Bone marrow (tissue), 2 donors: ENCODE measurements at places on chromosomes 2 and 18.

DNA sequence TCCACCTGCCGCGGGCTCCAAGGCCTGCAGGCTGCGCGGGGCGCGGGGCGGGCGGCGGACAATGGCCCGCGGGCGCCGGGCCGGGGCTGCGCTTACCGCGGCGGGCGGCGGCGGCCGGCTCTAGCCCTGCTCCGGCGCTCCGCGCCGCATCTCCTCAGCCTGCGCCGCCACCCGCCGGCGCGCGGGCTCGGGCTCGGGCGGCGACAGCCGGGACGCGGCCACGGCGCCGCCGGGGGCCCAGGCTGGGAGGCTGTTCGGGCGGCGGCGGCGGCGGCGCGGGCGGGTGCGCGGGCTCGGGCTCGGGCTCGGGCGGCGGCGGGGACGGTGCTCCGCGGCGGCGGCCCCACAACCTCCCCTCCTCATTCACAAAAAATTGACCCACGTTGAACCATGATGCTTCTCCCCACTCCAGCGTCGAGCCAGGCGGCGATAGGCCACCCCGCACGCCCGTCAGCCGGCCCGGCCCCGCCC is at the start of gene HDAC4:
TSS of gene HDAC4 (minus strand) at position 425 of the 471 bp plus-strand sequence. CDS start 48,321 bp downstream, outside the sequence.
- no peak for DNase-seq

GRCh38 chr2:16055848-16056580 is 115.7 kb downstream of the MYCN start:
- peak; percentile 30 for DNase-seq

DNA sequence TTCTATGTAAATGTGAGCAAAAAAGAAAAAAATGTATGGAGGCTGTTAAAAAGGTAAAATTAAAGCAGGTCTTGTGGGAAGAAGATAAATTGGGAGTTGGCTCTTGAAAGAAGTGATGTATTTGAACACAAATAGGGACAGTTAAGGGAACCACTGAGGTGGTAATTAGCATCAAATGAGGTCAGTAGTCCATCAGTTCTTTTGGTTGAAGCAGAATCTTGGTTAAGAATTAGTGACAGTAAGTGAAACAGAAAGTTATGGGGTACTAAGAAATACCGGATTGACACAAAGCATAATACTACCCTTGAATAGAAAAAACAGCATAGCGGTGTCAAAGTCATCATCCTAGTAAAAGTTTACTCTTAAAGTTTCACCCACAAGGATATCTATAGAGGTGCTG is 352.6 kb upstream of the VRK2 start:
- no peak for DNase-seq

GRCh38 chr2:18402-19271 is 27.7 kb downstream of the FAM110C start:
- DNase-seq, result no peak

DNA sequence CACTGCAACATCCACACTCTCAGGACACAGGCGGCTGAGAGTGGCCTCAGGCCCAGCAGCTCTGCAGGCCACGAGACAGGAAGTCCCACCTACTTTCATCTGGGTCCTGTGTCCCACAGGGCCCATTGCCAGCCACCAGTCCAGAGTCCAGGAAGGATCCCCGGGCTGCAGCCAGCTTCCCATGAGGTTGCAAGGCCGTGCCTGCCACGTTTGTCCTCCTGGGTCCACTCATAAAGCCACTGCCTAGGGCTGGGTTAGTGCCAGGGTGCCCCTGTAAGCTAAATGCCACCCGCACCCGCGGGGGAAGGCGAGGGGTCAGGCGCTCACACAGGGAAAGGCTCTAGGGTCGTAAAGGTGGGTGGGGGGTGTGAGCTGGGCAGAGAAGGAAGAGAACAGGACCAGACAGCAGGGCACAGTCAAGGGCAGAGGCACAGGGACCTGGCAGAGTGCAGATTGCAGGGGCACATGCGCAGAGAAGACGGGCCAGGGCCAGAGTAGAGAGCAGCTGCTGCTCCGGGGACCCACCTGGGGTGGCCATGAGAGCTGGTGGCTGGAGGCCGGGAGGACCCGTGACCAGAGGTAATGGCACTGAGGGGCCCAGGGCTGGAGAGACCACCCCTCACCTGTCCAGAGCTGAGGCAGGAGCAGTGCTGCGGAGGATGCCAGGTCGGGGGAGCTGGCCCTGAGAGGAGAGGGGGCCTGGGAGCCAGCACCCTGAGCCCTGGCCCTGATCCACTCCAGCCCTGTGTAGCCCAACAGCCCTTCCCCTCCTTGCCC is 8.0 kb downstream of the AGXT start:
- no peak for DNase-seq

DNA sequence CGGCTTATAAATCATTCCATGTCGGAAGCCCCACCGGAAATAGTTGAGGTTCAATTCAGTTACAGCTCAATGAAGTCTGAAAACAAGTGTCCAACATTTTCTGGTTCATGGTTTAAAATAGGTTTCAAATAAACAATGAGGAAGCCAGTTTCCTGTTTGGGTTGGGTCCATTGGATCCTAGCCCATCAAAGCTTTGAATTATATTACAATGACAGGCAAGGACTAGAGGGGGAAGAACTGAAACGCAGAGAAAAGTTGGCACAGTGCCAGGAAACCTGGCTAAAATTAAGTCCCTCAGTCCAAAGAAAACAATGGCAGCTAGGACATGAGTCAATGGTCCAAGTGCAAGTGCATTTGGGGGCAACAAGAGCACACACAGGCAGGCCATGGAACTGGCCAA is 32.0 kb downstream of the SLC14A1 start:
- no peak for DNase-seq

DNA sequence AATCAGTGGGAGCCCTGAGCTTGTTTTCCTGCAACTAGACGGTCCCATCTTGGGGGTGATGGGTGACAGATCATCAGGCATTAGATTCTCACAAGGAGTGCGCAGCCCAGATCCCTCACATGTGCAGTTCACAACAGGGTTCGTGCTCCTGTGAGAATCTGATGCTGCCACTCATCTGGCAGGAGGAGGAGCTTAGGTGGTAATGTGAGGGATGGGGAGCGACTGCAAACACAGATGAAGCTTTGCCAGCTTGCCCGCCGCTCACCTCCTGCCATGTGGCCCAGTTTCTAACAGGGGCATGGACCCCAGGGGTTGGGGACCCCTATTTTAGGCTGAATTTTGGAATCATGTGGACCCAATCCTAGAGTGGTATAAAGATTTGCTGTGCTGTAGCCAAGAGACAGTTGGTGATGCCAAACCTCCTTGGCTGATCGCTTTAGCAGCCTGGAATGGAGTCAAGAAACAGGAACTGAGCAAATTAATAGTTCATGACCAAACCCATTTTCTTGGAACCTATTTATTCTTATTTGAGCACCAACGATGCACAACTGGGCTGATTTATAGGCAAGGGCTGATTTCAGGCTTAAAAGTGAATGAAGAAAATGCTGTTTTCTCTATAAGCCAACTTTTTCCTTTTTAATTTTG is 25.7 kb downstream of the LPIN1 start:
- no peak for DNase-seq

DNA sequence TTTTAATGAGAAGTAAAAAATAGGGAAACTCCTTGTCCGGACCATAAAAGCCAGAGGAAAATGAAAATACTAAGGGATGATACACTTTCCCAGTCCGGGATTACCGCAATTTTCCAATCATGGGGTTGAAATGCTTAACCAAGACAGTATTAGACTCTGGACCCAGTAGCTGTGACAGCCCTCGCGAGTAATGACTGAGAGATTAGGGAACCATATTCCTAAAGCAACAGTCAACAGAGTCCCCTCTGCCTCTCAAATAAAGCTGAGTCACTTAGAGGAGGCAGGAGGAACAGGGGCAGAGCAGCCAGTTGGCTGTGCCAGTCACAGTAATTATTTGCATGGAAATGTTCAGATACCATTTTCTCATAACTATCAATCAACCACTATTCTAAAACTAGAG is 34.8 kb downstream of the GPATCH11 start:
- no peak for DNase-seq

DNA sequence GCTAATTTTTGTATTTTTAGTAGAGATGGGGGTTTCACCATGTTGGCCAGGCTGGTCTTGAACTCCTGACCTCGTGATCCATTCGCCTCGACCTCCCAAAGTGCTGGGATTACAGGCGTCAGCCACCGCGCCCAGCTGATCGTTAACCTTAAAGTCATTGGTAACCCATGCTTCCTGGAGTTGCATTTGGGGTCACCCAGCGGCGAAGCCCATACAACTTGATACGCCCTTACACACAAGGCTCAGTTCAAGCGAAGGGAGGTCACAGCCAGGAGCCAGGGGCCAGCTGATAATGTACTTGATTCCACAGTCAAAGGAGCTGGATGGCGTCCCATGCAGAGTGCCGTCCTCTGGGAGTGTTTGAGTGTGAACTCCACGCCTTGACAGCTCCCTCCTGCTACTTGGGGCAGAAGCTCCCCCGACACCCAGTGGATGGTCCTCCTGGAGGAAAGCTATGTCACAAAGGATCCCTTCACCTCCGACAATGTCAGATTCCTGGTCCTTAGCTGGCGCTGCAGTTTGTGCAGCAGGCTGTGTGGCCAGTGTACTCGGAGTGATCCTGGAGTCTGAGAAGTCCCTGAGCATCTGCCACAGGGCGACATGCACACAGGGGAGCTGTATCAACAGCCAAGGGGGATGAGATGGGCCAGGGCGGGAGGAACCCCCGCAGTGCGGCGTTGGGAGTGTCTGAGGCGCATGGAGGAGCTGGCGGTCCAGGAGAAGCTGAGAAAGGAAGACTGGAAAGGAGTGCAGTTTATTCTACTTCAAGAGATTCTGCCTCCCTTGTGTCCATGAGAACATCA is 7.9 kb downstream of the CLHC1 start:
- no peak for DNase-seq

DNA sequence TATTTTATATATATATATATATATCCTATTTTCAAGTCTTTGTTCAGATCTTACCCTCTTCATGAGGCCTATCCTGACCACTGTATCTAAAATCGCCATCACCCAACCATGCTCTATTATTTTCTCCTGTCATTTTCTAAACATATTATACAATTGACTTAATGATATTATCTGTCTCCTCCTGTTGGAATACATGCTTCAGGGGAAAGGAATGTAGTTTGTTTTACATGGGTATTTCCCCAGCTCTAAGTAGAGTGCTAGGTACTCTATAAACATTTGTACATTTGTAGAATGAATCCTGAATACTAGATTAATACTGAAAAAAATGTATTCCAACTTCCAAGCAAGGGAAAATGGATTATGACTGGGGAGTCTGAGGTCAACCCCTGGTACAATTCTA is 26.2 kb downstream of the TTC21B start:
- no peak for DNase-seq

GRCh38 chr2:107215401-107216350 is 329.7 kb upstream of the ST6GAL2 start:
- no peak for DNase-seq

DNA sequence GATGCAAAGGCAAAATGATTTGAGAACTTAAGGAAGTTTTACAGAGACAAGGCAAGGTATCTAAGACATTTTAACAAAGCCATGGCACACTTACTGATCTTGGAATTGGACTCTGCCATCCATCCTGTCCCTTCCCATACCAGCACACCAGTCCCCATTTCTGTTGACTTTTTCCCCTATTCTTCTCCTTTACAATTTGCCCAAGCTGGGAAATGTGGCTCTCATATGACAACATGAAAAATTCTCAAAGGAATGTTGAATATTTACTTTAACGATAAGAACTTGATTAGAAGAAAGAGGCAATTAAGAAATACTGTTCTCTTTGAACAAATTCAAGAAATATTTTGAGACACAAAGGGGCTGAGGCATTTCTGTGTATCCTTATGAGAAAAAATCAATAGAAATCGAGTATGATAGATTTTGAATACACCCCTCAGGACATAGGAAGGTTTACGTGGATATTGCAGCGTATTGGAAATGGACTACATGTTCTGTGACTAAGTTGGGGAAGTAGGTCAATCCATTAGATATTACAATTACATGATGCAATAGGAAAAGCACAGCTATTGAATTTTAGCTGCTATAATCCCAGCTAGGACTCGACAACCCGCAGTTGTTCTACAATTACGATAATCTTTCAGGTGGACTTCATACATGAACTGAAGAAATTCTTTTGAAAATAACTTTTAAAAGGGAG is 201.6 kb downstream of the TRIB2 start:
- no peak for DNase-seq

DNA sequence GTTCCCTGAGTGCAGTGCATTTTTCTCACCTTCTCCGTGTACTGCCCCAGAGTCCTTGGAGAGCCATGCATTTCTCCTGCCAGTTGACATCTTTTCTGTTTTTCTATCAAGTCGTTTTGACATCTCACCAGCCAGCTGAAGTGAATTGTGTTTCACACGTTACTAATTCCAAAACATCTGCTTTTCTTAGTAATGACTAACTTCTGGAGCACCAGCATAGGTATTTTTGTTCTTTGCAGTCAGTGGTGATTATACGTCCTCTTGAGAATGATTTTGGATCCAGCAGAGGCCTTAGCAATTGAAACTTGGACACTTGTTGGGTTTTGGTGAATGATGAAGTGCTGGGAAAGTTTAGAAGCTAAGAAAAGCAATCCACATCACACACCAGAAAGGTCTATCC is 112.5 kb downstream of the PIK3C3 start:
- no peak for DNase-seq

DNA sequence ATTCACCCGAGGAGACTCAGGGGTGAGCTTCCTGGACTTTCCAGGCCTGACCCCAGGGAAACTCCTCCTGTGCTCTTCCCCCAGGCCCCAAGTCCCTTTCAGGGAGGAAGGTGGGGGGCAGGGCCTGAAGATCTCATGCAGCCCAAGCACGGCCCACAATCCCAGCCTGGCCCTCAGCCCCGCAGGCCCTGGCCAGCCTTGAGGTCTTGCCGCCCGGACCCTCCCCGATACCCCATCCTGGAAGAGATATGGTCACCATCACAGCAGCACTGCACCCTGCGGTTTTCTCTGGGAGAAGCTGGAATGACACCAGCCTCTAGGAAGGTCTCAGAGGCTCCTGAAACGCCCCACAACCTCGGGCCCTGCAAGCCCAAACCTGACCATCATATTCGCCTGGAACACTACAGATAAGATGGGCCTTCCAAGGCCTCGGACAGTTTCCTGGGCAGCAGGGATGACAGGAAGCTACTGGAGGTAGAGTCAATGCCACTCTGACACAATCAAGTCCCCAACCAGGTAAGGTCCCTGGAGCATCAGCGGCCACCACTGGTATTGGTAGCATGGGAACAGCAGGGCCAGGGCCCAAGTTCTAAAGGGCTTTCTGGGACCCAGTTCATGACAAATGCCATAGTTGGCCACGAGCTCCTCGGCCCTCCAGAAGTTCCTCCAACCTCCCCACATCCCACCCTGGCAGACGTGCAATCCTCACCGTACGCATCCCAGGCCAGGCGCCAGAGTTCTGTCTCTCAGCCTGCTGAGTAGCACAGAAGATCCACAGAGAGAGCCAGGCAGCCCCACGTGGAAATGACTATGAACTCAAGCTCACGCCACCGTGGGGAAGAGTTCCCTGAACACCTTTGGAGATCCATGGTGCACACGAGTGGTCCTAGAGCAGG is 8.6 kb downstream of the SDC1 start:
- DNase-seq, result no peak

DNA sequence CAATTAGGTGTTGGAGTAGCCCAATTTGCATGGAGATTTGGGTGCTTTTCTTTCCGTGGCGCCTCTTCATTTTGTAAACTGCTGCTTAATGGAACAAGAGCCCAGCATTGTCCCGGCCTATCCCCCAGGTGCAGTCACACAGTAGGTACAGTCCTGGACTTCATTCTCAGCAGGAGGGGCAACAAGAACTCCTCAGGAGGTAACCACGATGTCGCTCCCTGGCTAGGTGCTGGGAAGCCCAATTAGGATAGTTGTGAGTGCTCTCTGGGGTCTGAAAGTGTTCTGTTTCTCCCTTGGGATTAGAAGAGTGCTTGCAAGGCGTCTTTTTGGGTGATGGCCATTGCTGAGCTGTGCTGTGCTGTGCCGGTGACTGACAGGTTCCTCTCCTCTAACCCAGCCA is 53.8 kb downstream of the CABLES1 start:
- no peak for DNase-seq

- DNase-seq, result no peak
Measured at GRCh38 chr18:6327895-6328620, 86.7 kb downstream of the L3MBTL4 start.
